ENCODE measurements at places on chromosomes 2 and 18.

GRCh38 chr2:104859766-104860450, 6.0 kb downstream of the POU3F3 start:
- no peak for DNase-seq

GRCh38 chr2:79801082-79801481, 288.2 kb downstream of the CTNNA2 start:
- no peak for DNase-seq

GRCh38 chr2:45748239-45748638, 96.8 kb downstream of the PRKCE start:
- DNase-seq: no peak

- no peak for DNase-seq
Measured at GRCh38 chr2:39128919-39129391, 8.1 kb upstream of the SOS1 start.

DNA sequence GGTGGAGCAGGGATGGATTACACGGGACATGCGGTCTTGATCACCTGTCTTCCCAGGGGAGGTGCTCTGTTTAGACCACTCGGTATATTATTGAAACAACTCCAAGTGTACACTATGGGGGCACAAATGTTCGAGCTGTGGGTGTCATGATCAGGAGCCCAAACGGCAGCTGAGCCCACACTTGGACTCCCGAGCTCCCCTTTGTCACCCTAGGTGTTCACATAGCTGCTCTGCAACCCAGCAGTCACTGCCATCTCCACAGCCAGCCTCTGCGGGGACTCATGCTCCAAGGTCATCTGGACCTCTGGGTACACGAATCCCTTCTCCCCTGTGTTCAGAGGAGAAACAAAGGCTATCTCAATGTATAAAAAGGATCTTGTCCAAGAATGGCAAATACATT, 46.0 kb downstream of the CAPN13 start:
- DNase-seq: no peak

- DNase-seq: peak; percentile 47
Measured at GRCh38 chr2:64259312-64259711, 115.1 kb upstream of the PELI1 start.

GRCh38 chr18:68703326-68703725, 11.6 kb downstream of the TMX3 start:
- DNase-seq: no peak

All from left cardiac atrium (tissue), 4 donors.